Suprapubic skin (tissue), 4 donors: ENCODE measurements at places on chromosomes 1 and 21.

DNA sequence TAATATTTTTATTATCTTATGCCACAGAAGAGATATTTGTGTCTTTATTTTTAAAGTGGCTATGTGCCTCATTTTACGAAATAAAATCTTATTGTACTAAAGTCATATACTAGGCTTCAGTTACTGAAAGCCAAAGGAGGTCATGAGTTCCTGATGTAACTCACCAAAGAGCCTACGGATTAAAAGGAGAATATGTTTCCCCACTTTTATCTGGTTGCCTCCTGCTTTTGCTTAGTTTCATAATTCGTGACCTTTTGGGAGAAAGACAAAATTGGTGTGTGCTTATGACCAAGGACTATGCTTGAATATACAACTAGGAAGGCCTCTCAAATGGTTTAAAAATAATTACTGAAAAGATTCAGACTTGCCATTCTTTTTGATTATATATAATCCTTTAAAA, 18.2 kb upstream of the AHCTF1 start:
- no peak for DNase-seq
- H3K36me3 ChIP-seq: no peaks in the 10 kb centered on the region
- H3K4me1 ChIP-seq: peaks cover 7% of the 10 kb centered on the region
- no peak overlapping the region for H3K4me3 ChIP-seq
- H3K27me3 ChIP-seq: no peaks in the 10 kb centered on the region

- no peak overlapping the region for H3K27ac ChIP-seq
- DNase-seq: no peak
- no peaks in the 10 kb centered on the region for H3K27me3 ChIP-seq
- H3K36me3 ChIP-seq: no peaks in the 10 kb centered on the region
Observed at GRCh38 chr21:25385911-25386474, 221.3 kb downstream of the MRPL39 start.

- H3K27me3 ChIP-seq: no peaks in the 10 kb centered on the region
- H3K4me3 ChIP-seq: no peak overlapping the region
- peaks cover 19% of the 10 kb centered on the region for H3K36me3 ChIP-seq
- no peak for DNase-seq
- no peak overlapping the region for H3K27ac ChIP-seq
Observed at GRCh38 chr1:43455213-43455889, 1.6 kb upstream of the HYI start.

DNA sequence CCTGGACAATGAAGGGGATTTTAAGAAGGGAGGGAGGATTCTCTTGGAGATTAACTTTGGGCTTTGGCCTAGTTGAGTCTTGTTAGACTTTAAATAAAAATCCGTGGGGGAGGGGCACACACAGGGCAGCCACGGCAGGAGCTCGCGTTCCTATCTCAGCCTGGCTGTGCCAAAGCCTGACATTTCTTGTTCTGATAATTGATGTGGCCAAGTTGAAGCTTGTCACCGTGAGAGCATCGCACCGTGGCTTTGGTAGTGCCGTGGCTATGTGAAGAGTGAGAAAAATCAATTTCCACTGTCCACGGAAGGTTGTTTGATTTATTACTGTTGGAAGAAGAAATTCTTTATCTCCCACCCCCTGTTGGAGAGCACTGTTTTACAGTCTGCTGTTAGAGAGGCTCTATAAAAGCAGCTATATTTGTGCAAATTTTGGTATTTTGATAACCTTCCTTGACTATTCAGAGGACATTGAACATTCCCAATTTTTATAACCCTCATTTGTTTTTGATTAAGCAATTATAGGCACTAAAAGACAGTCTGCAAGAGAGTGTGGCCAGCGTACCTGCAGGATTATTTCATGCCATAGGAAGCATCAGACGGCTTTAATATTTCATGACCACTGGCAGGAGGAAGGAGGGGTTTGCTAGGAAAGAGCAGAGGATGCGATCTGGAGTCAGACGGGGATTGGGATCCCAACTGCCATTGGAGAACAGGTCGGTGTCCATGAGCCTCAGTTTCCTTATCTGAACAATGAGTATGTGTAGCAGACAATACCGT, 160.7 kb downstream of the KAZN start:
- H3K4me3 ChIP-seq: no peak overlapping the region
- H3K27me3 ChIP-seq: no peaks in the 10 kb centered on the region
- no peak for DNase-seq
- no peak overlapping the region for H3K27ac ChIP-seq

DNA sequence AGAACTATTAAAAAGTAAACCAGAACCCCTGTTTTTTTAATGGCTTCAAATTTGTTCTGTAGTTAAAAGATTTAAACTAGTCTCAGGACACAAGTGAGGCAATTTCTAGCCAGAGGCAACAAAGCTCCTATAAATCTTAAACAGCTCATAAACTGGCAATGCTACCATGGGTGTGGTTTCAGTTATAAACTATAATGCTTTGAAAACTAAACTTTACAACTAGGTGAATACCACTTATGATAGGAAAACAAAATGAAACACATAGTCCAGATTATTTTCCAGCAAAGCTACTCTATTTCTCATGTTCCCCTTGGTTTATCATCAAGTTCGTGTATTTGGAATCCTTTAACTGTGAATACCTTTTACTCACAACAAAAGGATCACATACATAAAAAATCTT, 282.5 kb downstream of the VAV3 start:
- DNase-seq: no peak
- peak overlapping the region; percentile 18 for H3K4me3 ChIP-seq
- H3K36me3 ChIP-seq: no peaks in the 10 kb centered on the region
- H3K27ac ChIP-seq: peak overlapping the region; percentile 87
- no peaks in the 10 kb centered on the region for H3K27me3 ChIP-seq

- H3K27me3 ChIP-seq: no peaks in the 10 kb centered on the region
- DNase-seq: peak; percentile 88
- no peaks in the 10 kb centered on the region for H3K36me3 ChIP-seq
- H3K27ac ChIP-seq: peak overlapping the region; percentile 80
Observed at GRCh38 chr1:182206626-182207239, 145.2 kb upstream of the ZNF648 start.

- peaks cover 72% of the 10 kb centered on the region for H3K36me3 ChIP-seq
- no peaks in the 10 kb centered on the region for H3K27me3 ChIP-seq
- peaks cover 8% of the 10 kb centered on the region for H3K4me1 ChIP-seq
- DNase-seq: no peak
- peak overlapping the region; percentile 19 for H3K27ac ChIP-seq
Observed at GRCh38 chr1:183911285-183911684, 106.4 kb downstream of the RGL1 start.

GRCh38 chr1:150549496-150550221, 451 bp downstream of the ADAMTSL4 start:
- peak overlapping the region; percentile 69 for H3K4me3 ChIP-seq
- peak overlapping the region; percentile 88 for H3K27ac ChIP-seq
- no peaks in the 10 kb centered on the region for H3K27me3 ChIP-seq
- peaks cover 4% of the 10 kb centered on the region for H3K36me3 ChIP-seq
- DNase-seq: no peak

DNA sequence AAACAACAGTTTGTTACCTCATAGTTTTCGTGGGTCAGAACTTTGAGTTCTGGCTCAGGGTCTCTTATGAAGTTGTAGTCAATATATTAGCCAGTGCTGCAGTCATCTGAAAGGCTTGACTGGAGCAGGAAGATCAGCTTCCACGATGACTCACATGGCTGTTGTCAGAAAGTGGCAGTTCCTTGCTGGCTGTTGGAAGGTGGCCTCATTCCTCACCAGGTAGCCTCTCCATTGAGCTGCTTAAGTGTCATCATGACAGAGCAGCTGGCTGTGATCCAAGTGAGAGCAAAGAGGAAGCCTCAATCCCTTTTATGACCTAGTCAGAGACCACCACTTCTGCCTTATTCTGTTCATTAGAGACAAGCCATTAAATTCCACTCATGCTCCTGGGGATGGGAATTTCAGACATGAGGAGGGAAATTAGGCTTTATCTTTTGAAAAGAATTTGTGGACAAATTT, 5.6 kb downstream of the OSBPL9 start:
- H3K4me1 ChIP-seq: peaks cover 52% of the 10 kb centered on the region
- H3K27ac ChIP-seq: no peak overlapping the region
- H3K4me3 ChIP-seq: no peak overlapping the region
- peak; percentile 81 for DNase-seq

DNA sequence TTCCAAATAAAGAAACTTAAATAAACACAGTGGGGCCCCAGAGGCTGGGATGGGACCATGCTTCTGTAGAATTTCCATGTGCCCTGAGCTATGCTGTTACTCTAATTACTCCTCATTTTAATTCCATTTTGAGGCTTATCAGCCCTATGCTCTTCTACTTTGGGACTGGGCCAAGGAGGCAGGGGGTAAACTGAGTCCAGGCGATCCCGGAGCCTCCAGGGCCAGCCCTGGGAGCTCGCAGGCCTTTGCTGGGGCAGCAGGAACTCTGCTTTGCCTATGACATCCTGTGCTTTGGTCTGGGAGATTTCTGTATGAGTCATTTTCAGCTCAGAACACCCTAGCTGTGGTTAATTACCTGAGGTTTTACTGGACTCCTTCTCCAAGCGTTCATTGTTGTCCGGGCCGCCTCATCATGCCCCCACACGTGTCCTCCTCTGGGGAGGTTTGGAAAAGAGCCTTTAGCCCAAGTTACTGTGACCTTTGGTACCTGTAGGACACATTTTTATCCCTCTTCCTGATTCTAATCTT, 95.7 kb downstream of the RHOU start:
- no peak overlapping the region for H3K4me3 ChIP-seq
- no peaks in the 10 kb centered on the region for H3K36me3 ChIP-seq
- H3K27ac ChIP-seq: no peak overlapping the region
- DNase-seq: no peak

GRCh38 chr1:223212441-223212840, 69.4 kb upstream of the TLR5 start:
- no peaks in the 10 kb centered on the region for H3K4me1 ChIP-seq
- H3K27me3 ChIP-seq: peaks cover 3% of the 10 kb centered on the region
- no peak for DNase-seq
- H3K4me3 ChIP-seq: no peak overlapping the region
- no peak overlapping the region for H3K27ac ChIP-seq

GRCh38 chr21:21226472-21226871, 228.3 kb downstream of the NCAM2 start:
- DNase-seq: no peak
- no peak overlapping the region for H3K27ac ChIP-seq
- H3K27me3 ChIP-seq: no peaks in the 10 kb centered on the region
- H3K36me3 ChIP-seq: no peaks in the 10 kb centered on the region

- DNase-seq: no peak
- no peaks in the 10 kb centered on the region for H3K27me3 ChIP-seq
- H3K4me3 ChIP-seq: no peak overlapping the region
Observed at GRCh38 chr1:230575886-230576500, 66.3 kb upstream of the COG2 start.

GRCh38 chr1:76687307-76688175, 179.7 kb upstream of the ST6GALNAC5 start:
- H3K36me3 ChIP-seq: no peaks in the 10 kb centered on the region
- no peak overlapping the region for H3K4me3 ChIP-seq
- DNase-seq: no peak
- H3K27ac ChIP-seq: no peak overlapping the region

GRCh38 chr1:19349999-19350398, 37.9 kb downstream of the SLC66A1 start:
- no peak overlapping the region for H3K4me3 ChIP-seq
- no peak overlapping the region for H3K27ac ChIP-seq
- peaks cover 66% of the 10 kb centered on the region for H3K36me3 ChIP-seq

GRCh38 chr1:223772771-223773160, 60.4 kb downstream of the CAPN2 start:
- peak overlapping the region; percentile 26 for H3K27ac ChIP-seq
- peaks cover 83% of the 10 kb centered on the region for H3K36me3 ChIP-seq
- H3K27me3 ChIP-seq: no peaks in the 10 kb centered on the region
- peaks cover 19% of the 10 kb centered on the region for H3K4me1 ChIP-seq
- no peak overlapping the region for H3K4me3 ChIP-seq
- DNase-seq: no peak

GRCh38 chr1:109433322-109433721, 7.1 kb upstream of the PSMA5 start:
- no peaks in the 10 kb centered on the region for H3K4me1 ChIP-seq
- H3K27me3 ChIP-seq: no peaks in the 10 kb centered on the region

- H3K4me3 ChIP-seq: no peak overlapping the region
- DNase-seq: no peak
- peaks cover 57% of the 10 kb centered on the region for H3K27me3 ChIP-seq
- no peaks in the 10 kb centered on the region for H3K4me1 ChIP-seq
- H3K27ac ChIP-seq: no peak overlapping the region
Observed at GRCh38 chr21:33151941-33152731, 77.6 kb upstream of the IFNAR2 start.

- no peak overlapping the region for H3K27ac ChIP-seq
- H3K36me3 ChIP-seq: no peaks in the 10 kb centered on the region
- no peaks in the 10 kb centered on the region for H3K27me3 ChIP-seq
Observed at GRCh38 chr1:162660574-162660973, 28.3 kb downstream of the DDR2 start.

- no peak for DNase-seq
- H3K36me3 ChIP-seq: no peaks in the 10 kb centered on the region
- no peak overlapping the region for H3K27ac ChIP-seq
- H3K4me1 ChIP-seq: peaks cover 6% of the 10 kb centered on the region
Observed at GRCh38 chr1:181081395-181081794, 7.1 kb upstream of the IER5 start.

- H3K27me3 ChIP-seq: no peaks in the 10 kb centered on the region
- H3K36me3 ChIP-seq: peaks cover 30% of the 10 kb centered on the region
- no peak overlapping the region for H3K27ac ChIP-seq
- DNase-seq: no peak
- H3K4me1 ChIP-seq: peaks cover 22% of the 10 kb centered on the region
- no peak overlapping the region for H3K4me3 ChIP-seq
Observed at GRCh38 chr1:150692720-150693119, 4.2 kb downstream of the GOLPH3L start.

GRCh38 chr21:39029900-39030884, 153.1 kb downstream of the PSMG1 start:
- no peaks in the 10 kb centered on the region for H3K4me1 ChIP-seq
- H3K36me3 ChIP-seq: no peaks in the 10 kb centered on the region
- H3K27me3 ChIP-seq: no peaks in the 10 kb centered on the region
- no peak overlapping the region for H3K27ac ChIP-seq
- DNase-seq: no peak

DNA sequence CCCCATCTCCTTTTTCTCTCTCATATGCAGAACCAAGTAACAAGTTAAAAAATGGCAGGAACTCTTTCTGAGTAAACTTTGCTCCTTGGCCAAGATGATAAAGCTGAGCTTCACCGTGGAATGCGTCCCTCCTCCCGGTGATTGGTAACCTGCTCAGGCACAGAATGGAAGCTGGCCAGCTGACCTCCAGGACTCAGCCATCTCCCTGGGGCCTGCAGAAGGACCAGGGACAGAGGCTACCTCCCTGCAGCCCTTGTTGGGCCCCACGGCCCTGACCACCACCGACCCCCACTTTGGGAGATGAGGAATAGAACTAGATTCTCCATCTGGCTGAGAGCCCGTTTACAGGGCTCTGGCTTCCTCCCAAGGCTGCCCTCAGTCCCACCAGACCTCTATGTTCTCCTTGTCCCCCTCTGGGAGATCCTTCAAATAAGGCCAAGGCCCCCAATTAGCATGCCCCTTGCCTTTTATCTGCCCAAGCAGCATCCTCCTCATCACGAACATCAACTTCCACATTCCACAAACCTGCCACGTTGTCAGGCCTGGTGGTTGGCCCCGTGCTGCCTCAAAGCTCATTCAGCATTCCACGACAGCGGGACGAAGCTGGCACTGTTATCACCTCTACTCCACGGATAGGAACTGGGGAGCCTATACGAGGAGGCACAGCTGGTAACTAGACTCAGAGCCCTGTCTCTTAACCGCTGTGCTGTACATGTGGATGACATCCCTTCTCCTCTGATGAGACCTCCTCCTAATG, 74.2 kb downstream of the CD34 start:
- no peak overlapping the region for H3K4me3 ChIP-seq
- H3K27me3 ChIP-seq: no peaks in the 10 kb centered on the region
- DNase-seq: peak; percentile 35
